ENCODE measurements at places on chromosomes 6 and 20.

DNA sequence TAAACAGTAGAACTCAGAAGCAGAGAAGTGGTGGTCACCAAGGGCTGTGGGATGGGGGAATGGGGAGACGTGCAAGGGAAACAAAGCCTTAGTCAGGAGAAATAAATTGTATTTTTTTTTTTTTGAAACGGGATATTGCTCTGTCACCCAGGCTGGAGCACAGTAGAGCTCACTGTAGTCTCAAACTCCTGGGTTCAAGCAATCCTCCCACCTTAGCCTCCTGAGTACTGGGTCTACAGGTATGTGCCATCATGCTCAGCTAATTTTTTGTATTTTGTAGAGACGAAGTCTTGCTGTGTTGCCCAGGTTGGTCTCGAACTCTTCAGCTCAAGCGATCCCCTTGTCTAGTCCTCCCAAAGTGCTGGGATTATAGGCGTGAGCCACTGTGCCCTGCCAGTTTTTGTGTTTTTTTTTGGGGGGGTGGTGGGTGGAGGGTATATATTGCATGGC, 3.4 kb downstream of the HSPA1B start:
- no peak for DNase-seq

GRCh38 chr6:43817192-43817591, 47.2 kb downstream of the VEGFA start:
- no peak for DNase-seq

GRCh38 chr6:119063491-119063890, 15.0 kb downstream of the FAM184A start:
- no peak for DNase-seq

DNA sequence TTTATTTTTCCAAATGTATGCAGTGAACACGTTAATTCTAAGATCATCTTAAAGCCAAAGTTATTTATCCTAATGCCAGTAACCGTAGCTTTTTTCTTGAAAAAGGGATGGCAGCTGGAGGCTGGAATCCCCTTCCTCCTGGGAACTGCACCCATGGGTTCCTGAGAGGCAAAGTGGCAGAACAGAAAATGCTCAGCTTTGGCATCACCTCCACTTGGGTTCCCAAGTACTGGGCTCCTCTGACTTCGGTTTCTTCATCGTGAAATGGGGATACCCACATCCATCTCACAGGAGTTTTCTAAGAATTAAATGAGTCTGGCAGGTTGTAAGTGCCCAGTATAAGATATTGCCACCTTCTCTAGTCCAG, 6.2 kb upstream of the DDX43 start:
- DNase-seq = no peak

DNA sequence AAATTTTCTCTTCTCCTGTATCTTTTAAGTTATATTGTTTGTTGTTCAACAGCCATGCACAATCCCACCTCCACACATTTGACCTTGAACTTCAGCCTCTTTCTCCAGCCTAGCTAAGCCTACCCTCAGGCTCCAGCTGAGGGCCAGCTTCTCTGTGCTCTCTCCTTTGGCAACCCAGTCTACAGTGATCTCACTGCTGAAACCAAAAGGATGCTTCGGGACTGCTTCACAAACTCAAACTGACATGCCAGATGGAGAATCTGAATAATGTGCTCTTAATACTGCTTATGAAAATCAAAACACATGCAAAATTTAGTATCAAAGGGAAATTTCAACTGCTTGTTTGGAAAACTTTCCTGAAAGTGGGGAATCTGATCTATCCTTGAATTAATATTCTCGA, 16.1 kb upstream of the RIN2 start:
- no peak for DNase-seq

GRCh38 chr20:53081916-53082863, 110.0 kb downstream of the TSHZ2 start:
- DNase-seq = no peak

GRCh38 chr20:57843941-57844625, 134.3 kb upstream of the PMEPA1 start:
- DNase-seq = no peak

DNA sequence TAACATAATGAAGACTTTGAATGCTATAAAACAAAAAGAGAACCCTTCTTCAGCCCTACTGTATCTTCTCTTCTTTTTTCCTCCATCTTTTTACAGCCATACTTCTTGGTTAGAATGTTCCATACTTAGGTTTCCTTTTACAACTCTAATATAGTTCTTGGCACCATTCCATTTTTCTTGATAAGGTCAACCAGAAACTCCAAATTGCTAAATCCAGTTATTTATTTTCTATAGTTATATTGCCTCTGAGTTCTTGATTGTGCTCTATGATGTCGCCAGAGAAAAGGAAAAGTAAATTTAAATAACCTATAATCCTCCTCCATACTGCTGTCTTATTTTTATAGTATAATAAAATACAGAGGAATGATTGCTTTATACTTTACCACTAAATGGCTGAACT, 26.7 kb upstream of the COL10A1 start:
- no peak for DNase-seq

All from NCI-H510A (cell line).